ENCODE measurements at places on chromosomes 2 and 18. TPM values are rescaled to one million over a fixed set of nuclear protein-coding genes. Genes with fewer than 3 reads are reported as not detected.

Gene EVX2
- total RNA-seq: not detected

Gene MDH1B
- total RNA-seq: 2.0 TPM

Gene COPS8
- total RNA-seq: 71.3 TPM

Gene CIB4
- total RNA-seq: not detected

Gene SNED1
- total RNA-seq: 7.3 TPM

Gene ADCYAP1
- total RNA-seq: not detected

Gene G6PC2
- not detected for total RNA-seq

Gene MITD1
- total RNA-seq: 16.4 TPM
